ENCODE measurements at places on chromosomes 3 and 15. TPM values are rescaled to one million over a fixed set of nuclear protein-coding genes. Genes with fewer than 3 reads are reported as not detected.

DNA sequence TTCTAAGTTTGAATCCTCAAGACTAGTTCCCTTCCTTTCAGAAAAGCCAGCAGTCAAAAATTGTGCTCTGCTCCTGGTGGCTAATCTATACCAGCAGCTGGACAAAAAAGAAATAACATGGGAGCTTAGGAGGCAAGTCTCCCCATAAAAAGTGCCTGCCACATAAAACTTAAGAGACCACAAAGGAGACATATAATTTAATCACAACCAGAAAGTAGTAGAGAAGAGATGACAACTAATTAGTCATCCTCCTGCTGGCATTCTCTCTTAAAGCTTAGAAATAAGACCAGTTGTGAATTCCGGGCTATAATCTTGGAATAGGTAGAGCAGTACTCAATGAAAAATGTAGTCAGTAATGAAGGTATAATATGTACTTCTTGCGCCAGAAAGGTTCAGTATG lies 20.2 kb upstream of the IMPG2 start:
- no peaks in the 10 kb centered on the region for H3K27me3 ChIP-seq
- no peak for DNase-seq
- no peaks in the 10 kb centered on the region for H3K4me1 ChIP-seq
- H3K36me3 ChIP-seq, result peaks cover 15% of the 10 kb centered on the region
- no peak overlapping the region for H3K4me3 ChIP-seq

DNA sequence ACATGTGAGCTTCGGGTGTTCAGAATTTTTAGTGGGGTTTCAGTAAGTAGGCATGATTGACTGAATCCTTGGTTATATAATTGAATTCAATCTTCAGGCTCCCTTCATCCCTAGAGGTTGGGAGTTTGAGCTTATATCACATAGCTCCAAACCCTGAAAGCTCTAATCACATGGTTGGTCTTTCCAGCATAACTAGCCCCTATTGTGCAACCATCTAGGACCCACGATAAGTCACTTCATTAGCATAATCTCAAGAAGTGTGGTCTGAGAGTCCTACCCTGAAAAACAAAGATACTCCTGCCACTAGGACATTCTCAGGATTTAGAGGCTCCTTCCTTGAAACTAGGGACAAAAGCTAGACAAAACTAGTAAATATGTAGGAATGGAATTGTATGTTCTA lies 348.9 kb upstream of the CBLB start:
- H3K4me1 ChIP-seq, result peaks cover 51% of the 10 kb centered on the region
- H3K27ac ChIP-seq, result peak overlapping the region; percentile 39
- no peak overlapping the region for H3K4me3 ChIP-seq
- DNase-seq, result no peak
- H3K36me3 ChIP-seq, result peaks cover 41% of the 10 kb centered on the region
- no peaks in the 10 kb centered on the region for H3K27me3 ChIP-seq

DNA sequence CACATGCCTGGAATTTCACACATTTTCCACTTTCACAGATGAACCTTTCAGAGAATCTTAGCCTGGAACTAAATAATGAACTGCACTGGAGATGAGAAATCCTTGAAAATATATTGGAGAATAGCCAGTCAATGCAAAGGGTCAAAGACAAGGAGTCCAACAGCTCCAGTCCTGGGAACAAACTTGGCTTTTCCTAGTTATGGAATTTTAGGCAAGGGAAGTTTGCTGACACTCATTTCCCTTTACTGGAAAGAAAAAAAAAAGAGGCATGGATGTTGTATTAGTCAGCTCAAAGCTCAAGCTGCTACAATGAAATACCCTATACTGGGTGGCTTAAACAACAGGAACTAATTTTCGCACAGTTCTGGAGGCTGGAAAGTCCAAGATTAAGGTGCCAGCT lies 690.8 kb upstream of the ARPP21 start:
- H3K4me1 ChIP-seq, result no peaks in the 10 kb centered on the region
- H3K36me3 ChIP-seq, result no peaks in the 10 kb centered on the region
- H3K27me3 ChIP-seq, result peaks cover 1% of the 10 kb centered on the region
- no peak for DNase-seq
- no peak overlapping the region for H3K27ac ChIP-seq

GOLGA6D gene
- not detected for total RNA-seq

GCSAM gene
- 14.6 TPM for total RNA-seq
